HFFc6 (cell line): ENCODE measurements at places on chromosomes 5 and 9. TPM values are rescaled to one million over a fixed set of nuclear protein-coding genes. Genes with fewer than 3 reads are reported as not detected.

GRCh38 chr5:158998793-158999325 is 100.9 kb downstream of the EBF1 start:
- H3K36me3 ChIP-seq = no peaks in the 10 kb centered on the region
- no peaks in the 10 kb centered on the region for H3K4me1 ChIP-seq
- DNase-seq = no peak
- H3K4me3 ChIP-seq = no peak overlapping the region
- no peak overlapping the region for H3K27ac ChIP-seq
- H3K27me3 ChIP-seq = peaks cover 2% of the 10 kb centered on the region; the same call in 1 of the 2 replicates

DNA sequence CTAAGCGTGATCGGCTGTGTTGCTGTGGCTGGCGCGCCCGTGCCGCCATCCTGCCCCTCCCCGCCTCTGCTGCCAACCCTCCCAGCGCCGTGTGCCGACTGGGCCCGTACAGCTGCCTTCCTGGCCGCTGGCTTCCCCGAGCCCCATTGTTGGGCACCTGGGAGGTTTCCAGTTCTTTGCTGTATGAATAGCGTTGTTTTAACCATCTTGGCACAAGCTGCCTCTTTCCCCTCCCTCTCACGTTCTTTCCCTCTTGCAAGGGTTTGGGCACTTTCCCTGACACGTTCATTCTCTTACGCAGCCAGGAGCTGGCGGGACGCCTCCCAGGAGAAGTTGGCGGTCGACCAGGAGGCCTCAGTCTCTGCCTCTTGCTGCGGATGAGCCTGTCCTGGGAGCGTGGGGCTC is 43.1 kb upstream of the RXRA start:
- no peaks in the 10 kb centered on the region for H3K36me3 ChIP-seq
- no peak for DNase-seq
- H3K4me3 ChIP-seq = no peak overlapping the region
- no peak overlapping the region for H3K27ac ChIP-seq
- peaks cover 10% of the 10 kb centered on the region for H3K27me3 ChIP-seq

GRCh38 chr5:38845526-38846378 is at the start of gene OSMR:
TSS of gene OSMR (plus strand) at chr5:38846012. CDS start at chr5:38869045, 23,033 bp downstream.
- H3K4me1 ChIP-seq = peaks cover 50% of the 10 kb centered on the region
- peak within 1 kb of the TSS; percentile 98 for H3K27ac ChIP-seq
- peak; percentile 95 for DNase-seq

- DNase-seq = no peak
- no peaks in the 10 kb centered on the region; the same call in 1 of the 2 replicates for H3K27me3 ChIP-seq
- peaks cover 41% of the 10 kb centered on the region for H3K36me3 ChIP-seq
- no peak overlapping the region for H3K27ac ChIP-seq
- no peaks in the 10 kb centered on the region for H3K4me1 ChIP-seq
Observed at GRCh38 chr9:131206495-131206894, 69.8 kb downstream of the FAM78A start.

DNA sequence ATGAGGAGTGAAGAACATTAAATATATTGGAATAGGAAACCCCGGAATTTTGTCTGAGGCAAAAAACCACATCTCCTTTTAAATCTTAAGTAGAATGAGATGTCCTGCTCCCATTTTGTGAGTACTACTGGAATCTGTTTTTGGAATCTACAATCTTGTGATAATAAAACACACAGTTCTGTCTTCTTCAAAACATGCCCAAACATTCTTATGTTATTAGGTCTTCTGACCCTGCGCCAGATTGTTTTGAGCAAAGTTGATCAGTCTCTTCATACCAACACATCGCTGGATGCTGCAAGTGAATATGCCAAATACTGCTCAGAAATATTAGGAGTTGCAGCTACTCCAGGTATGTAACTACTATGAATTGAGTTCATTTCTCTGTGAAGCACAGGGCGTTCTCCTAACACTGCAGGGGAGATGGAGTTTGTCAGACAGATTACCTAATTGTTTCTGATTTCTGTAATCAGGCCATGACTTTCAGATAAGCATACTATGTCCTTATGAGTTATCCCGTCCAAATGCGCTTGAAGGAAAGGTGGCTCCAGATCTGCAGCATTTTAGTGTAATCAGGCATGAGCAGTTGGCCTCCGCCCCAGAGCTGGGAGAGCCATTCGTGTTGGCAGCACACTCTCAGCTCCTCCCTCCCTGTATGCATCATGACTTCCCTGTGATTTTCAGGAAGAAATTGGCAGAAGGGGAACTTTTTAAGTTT is 88.0 kb downstream of the NLN start:
- H3K27me3 ChIP-seq = no peaks in the 10 kb centered on the region
- H3K4me3 ChIP-seq = peak overlapping the region; percentile 73
- peak overlapping the region; percentile 82 for H3K27ac ChIP-seq
- peak; percentile 63 for DNase-seq
- H3K4me1 ChIP-seq = peaks cover 75% of the 10 kb centered on the region
- peaks cover 57% of the 10 kb centered on the region for H3K36me3 ChIP-seq

DNA sequence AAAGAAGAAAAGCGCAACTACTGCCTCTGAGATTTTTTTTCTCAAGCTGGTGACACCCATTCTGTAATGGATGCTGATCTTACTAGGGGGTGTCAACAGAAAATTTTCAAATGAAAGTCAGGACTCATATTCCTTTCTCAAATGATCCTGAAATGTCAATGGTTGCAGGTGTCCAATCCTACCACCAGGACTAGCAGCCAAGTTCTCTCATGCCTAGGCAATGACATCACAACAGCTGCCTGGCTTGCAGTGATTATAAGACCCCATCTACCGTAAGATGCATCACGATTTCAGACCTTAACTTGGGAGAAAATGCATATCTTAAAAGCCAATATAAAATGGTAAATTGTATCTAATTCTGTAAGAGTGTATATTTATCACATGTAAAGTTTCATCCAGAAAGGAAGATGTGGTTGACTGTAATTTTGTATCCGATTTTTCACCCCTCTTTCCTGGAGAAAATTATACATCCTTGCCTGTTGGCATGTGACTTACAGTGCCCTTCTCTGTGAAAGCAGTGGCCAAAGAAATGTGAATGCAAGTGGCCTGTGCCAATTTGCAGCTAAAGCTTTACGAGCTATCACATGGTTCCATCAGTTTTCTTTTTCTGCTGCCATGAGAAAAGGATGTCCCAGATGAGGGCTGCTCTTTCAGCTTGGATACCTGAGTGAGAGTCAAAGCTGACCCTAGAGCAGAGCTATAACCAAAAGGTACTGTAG is 104.4 kb downstream of the DENND1A start:
- no peak overlapping the region for H3K27ac ChIP-seq
- no peak overlapping the region for H3K4me3 ChIP-seq
- peaks cover 38% of the 10 kb centered on the region for H3K36me3 ChIP-seq
- DNase-seq = peak; percentile 12

DNA sequence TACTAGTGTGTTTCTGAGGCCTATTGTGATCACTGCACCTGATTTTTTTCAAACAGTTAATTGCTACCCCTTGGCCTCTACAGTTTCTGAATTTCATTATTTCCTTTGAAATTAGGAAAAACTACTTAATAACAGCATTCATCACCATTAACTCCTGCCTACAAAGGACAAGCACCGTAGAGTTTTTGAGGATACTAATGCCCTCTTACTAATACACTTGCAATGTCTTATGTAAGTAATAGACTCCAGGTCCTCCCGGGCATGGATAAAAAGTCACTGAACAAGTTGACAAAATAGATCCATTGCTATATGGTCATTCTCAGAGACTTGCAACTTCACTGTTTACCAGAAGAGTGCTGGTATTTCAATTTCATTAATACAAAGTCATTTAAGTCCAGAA is 1172.5 kb downstream of the CDH12 start:
- no peak for DNase-seq
- H3K4me1 ChIP-seq = no peaks in the 10 kb centered on the region
- no peak overlapping the region for H3K27ac ChIP-seq
- no peak overlapping the region for H3K4me3 ChIP-seq

GRCh38 chr5:56085193-56085592 is 90.4 kb upstream of the IL6ST start:
- no peaks in the 10 kb centered on the region for H3K36me3 ChIP-seq
- H3K27me3 ChIP-seq = no peaks in the 10 kb centered on the region; the same call in 1 of the 2 replicates
- H3K4me3 ChIP-seq = no peak overlapping the region
- H3K4me1 ChIP-seq = peaks cover 17% of the 10 kb centered on the region

- H3K4me3 ChIP-seq = peak overlapping the region; percentile 66
- peak; percentile 90 for DNase-seq
- peak overlapping the region; percentile 76 for H3K27ac ChIP-seq
- H3K27me3 ChIP-seq = no peaks in the 10 kb centered on the region
- peaks cover 95% of the 10 kb centered on the region for H3K4me1 ChIP-seq
Observed at GRCh38 chr5:144484124-144484897, 313.6 kb downstream of the KCTD16 start.

DNA sequence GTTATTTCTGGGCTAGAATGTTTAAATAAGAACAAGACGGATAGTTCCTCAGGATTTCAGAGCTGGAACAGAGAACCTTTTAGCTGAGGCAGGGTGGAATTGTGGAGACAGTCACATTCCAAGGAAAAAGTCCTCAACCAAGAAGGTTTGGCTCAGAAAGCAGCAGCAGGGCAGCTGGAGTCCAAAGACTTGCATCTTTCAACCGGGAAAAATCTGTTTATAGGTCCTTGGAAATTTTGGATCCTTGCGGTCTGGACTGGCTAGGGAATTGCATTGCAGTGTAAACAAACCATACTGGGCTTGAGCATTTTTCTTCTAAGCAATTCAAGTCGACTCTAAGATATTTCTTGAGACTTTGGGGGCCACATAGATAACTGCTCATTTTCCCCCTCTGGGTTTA is 40.8 kb upstream of the HMHB1 start:
- H3K36me3 ChIP-seq = no peaks in the 10 kb centered on the region
- no peak for DNase-seq
- H3K4me3 ChIP-seq = no peak overlapping the region
- peaks cover 44% of the 10 kb centered on the region for H3K4me1 ChIP-seq
- H3K27me3 ChIP-seq = no peaks in the 10 kb centered on the region; the same call in none of the 2 replicates
- no peak overlapping the region; the same call in 1 of the 2 replicates for H3K27ac ChIP-seq

- H3K27ac ChIP-seq = no peak overlapping the region
- DNase-seq = no peak
- peaks cover 32% of the 10 kb centered on the region for H3K4me1 ChIP-seq
- peak overlapping the region; percentile 31; the same call in 1 of the 2 replicates for H3K4me3 ChIP-seq
- H3K36me3 ChIP-seq = no peaks in the 10 kb centered on the region
Observed at GRCh38 chr5:88671505-88672499, 211.2 kb downstream of the MEF2C start.

- H3K27ac ChIP-seq = no peak overlapping the region
- peak overlapping the region; percentile 98; the same call in 1 of the 2 replicates for H3K4me3 ChIP-seq
- peaks cover 14% of the 10 kb centered on the region for H3K36me3 ChIP-seq
Observed at GRCh38 chr5:160011471-160011870, 2.5 kb downstream of the TTC1 start.

- H3K27ac ChIP-seq = no peak overlapping the region
- no peak overlapping the region for H3K4me3 ChIP-seq
- H3K4me1 ChIP-seq = no peaks in the 10 kb centered on the region
- H3K27me3 ChIP-seq = peaks cover 4% of the 10 kb centered on the region
Observed at GRCh38 chr5:74993743-74994142, 58.6 kb downstream of the GCNT4 start.

- peaks cover 28% of the 10 kb centered on the region for H3K4me1 ChIP-seq
- no peak overlapping the region for H3K4me3 ChIP-seq
- no peak overlapping the region for H3K27ac ChIP-seq
Observed at GRCh38 chr5:62574599-62574998, 4.0 kb upstream of the LRRC70 start.

DNA sequence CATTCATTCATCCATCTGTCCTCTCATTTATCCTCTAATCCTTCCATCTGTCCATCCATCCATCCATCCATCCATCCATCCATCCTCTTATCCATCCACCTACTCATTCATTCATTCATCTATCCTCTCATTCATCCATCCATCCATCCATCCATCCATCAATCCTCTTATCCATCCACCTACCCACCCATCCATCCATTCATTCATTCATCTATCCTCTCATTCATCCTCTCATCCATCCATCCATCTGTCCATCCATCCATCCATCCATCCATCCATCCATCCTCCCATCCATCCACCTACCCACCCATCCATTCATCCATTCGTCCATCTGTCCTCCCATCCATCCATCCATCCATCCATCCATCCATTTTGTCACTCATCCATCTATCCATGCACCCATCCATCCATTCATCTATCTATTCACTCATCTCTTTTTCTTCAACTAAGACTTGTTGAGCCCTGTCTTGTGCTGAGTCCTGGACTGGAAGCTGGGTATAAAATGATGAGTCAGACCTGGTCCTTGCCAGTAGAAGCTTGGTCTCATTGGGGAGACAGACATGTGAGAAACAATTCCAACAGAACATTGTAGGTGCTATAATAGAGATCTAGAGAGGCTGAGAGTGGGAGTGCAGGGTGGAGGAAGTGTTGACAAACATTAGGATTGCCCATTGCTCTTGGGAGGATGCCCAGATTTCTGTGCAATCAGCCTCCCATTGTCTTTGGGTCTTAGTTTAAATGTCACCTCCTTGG is 55.0 kb upstream of the IER5L start:
- H3K27me3 ChIP-seq = no peaks in the 10 kb centered on the region
- H3K36me3 ChIP-seq = peaks cover 12% of the 10 kb centered on the region

DNA sequence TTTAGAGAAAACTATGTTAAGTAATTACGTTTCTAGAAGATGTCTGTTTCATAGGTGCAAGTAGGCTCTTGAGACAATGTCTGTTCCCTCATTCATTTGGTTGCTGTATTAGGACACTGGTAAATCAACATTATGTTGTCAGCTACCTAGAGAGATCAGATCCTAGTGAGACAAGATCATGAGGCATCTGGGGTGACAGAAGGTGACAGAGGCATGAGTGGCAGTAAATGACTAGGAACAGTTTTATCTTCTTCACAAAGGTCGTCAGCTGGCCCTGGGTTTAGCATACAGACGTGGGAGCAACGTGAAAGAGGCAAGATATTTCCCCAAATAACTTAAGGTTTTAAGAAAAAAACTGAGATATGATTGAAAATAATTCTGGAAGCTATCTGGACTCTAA is 1926.3 kb upstream of the WWC1 start:
- no peaks in the 10 kb centered on the region for H3K4me1 ChIP-seq
- no peaks in the 10 kb centered on the region for H3K36me3 ChIP-seq
- no peak overlapping the region for H3K4me3 ChIP-seq
- H3K27ac ChIP-seq = no peak overlapping the region

DNA sequence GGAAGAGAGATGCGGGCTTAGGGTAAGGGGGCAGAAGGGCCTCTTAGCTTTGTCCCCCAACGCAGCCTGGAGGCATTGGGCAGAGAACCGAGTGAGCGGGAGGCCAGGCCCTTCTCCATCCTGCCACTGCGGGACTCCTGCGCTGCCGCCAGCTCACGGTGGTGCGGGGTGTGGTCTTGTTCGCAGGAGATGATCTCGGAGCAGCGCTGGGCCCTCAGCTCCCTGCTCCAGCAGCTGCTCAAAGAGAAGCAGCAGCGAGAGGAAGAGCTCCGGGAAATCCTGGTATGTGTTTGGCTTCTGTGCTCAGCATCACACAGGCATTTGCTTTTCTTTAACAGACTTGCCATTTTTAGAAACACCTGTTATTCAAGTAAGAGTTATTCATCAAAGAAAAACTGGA is 41.3 kb downstream of the LRSAM1 start:
- no peak for DNase-seq
- H3K27ac ChIP-seq = no peak overlapping the region
- H3K27me3 ChIP-seq = peaks cover 14% of the 10 kb centered on the region
- H3K36me3 ChIP-seq = peaks cover 14% of the 10 kb centered on the region; the same call in 1 of the 2 replicates

OR1J2 gene
- not detected in 3 replicates for total RNA-seq

ZDHHC11B gene
- 0.19 to 0.24 TPM in 2 of 3 replicates, not detected in the other for total RNA-seq

PCDHA9 gene
- not detected in 3 replicates for total RNA-seq

ATG12 gene
- total RNA-seq = 60.2 to 71.0 TPM (median 63.0 TPM) in 3 replicates

IL4 gene
- not detected in 3 replicates for total RNA-seq

SPOCK1 gene
- 111 to 174 TPM (median 127 TPM) in 3 replicates for total RNA-seq

ALDH1A1 gene
- 166 to 630 TPM (median 184 TPM) in 3 replicates for total RNA-seq

INVS gene
- 13.5 to 14.4 TPM (median 14.2 TPM) in 3 replicates for total RNA-seq
